Activated CD4-positive, alpha-beta memory T cell treated with anti-CD3 and anti-CD28 coated beads, Interleukin-2, amount 10 ng/mL, durations not matched to agents 7 days and 5 days (primary cell): ENCODE measurements at places on chromosomes 6 and 20.

DNA sequence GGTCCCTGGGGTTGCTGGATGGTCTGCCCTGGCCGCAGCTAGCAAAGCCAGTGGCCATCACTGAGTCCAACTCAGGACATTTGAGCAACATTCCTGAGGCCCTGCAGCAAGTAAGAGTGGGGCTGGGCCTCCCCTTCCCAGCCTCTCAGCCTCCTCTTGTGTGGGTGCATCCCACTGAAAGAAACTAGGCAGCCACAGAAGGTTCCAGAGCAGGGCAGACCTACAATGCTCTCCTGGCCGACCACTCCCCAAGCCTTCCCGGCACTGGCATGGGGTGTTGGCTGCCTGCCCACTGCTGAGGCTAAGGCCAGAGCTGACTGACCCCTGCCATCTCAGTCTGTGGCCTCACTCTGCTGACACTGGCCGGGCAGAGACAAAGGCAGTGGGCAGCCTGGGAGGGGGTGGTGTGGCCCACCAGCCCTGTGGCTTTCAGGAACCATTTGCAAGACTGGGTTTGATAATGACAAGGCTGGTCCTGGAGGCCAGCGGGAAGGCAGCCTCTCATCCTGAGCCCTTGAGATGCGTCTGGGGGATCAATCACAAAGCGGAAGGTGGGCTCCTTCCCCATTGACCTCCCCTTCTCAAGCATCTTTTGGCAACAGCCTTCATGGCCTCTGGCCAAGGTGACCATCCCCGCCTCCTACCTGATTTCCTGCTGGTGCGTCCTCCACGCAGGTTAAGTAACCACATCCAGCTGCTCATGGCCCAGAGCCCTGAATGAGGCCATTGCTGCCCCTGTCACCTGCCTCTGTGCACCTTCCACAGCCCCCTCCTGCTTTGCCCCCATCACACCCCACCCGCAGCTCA lies 9.6 kb downstream of the DLGAP4 start:
- H3K36me3 ChIP-seq: no peaks in the 10 kb centered on the region
- no peak for DNase-seq
- no peaks in the 10 kb centered on the region for H3K4me1 ChIP-seq
- H3K27me3 ChIP-seq: no peaks in the 10 kb centered on the region
- no peak overlapping the region for H3K27ac ChIP-seq
- no peak overlapping the region for H3K4me3 ChIP-seq

DNA sequence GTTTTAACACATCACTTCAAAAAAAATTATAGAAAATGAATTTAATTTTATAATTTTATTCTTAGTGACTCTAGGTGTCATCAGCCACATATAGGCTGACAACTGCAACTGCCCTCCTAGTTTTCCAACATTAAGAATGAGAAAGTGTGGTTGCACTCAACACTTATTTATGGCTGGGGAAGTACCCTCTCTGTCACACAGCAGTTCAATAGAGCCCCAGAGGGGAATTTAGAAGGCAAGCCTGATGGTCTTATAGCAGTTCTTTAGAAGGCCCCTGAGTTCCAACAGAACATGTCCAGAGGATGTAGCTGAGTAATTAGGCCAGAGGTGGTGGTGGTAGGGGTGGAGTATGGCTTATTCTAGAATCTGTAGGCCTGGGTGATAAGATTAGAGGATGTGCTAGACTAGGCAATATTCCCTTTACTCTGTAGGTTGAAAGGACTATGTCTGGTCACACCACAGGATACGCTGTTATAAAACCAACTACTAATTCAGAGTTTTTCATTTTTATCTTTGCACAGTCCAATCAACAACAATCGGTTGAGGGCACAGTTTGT lies 226.5 kb upstream of the CITED2 start:
- DNase-seq: no peak
- peaks cover 10% of the 10 kb centered on the region for H3K4me1 ChIP-seq
- peak overlapping the region; percentile 1 for H3K27ac ChIP-seq
- no peaks in the 10 kb centered on the region for H3K36me3 ChIP-seq
- no peak overlapping the region for H3K4me3 ChIP-seq
- no peaks in the 10 kb centered on the region for H3K27me3 ChIP-seq

GRCh38 chr6:96608074-96608473 lies 45.1 kb downstream of the FHL5 start:
- no peak overlapping the region for H3K27ac ChIP-seq
- no peaks in the 10 kb centered on the region for H3K4me1 ChIP-seq
- no peaks in the 10 kb centered on the region for H3K36me3 ChIP-seq
- no peak overlapping the region for H3K4me3 ChIP-seq

DNA sequence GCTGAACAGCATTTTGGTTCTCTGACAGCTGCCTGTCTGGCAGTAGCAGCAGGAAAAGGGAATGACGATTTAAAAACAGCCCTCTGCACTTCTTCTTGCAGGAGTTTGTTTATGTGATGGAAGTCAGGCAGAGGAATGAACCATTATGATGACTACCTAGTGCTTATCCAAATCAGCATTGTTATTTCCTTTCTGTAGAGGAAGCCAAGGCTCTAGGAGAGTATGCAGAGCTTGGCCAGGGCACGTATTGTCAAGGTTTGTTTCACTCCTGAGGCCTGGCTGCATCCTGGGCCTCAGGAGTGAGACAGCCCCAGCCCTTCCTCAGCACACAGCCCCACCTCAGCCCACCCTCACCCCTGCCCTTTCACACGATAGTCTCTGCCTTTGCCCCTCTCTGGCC lies 68.5 kb downstream of the FAM229B start:
- no peak overlapping the region for H3K4me3 ChIP-seq
- no peak for DNase-seq
- H3K27me3 ChIP-seq: peaks cover 33% of the 10 kb centered on the region
